ENCODE measurements at places on chromosomes 12 and 14.
A peak's percentile ranks its signal among the peaks of the same experiment; 100 is the strongest.

- DNase-seq = peak; percentile 71
These were observed 70.1 kb downstream of the PHETA1 start for GRCh38 chr12:111298582-111299436.

- DNase-seq = no peak
These were observed 465.9 kb upstream of the TBX3 start for GRCh38 chr12:115149685-115150378.

- DNase-seq = no peak
These were observed 102.1 kb upstream of the DAAM1 start for GRCh38 chr14:59086241-59086882.

- no peak for DNase-seq
These were observed 17.4 kb downstream of the GNG2 start for GRCh38 chr14:51877810-51878209.

DNA sequence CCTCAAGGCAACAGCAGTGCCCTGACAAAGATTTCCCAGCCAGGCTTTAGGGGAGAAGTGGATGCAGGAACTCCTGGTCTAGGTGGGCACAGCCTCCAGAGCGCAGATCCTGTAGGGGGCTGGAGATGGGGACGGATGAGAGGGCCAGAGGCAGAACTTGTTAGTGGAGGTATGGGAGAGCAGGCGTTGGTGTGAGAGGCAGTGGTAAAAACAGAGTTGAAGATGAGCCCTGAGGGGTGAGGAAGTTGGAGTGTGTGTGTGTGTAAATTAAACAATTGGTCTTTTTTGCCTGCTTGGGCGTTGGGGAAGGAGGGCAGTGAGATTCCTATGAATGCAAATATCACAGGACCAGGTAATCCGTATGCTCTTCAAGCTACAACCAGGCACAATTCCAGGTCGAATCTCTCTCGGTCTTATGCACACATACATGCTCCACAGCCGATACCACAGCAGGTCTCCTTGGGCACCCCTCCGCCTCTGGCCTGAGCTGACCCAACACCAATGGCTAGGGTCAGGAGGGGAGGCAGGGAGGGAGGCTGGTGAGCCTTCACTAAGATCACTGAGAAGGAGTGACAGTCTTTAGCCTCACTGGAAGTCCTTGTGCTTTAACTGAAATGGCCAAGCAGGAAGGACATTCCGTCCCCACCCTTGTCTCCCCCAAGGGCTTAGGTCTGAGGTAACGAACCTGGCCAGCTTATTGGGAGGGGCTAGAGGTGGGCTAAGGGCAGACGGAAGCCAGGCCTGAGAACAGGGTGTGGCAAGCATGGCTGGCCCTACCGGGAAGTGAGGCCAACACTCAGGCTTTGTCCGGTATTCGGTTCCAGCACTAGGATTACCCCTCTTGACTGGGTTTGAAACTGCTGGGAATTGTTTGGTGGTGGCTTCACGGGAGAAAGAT is 1.5 kb upstream of the KRT7 start:
- no peak for DNase-seq

- DNase-seq = no peak
These were observed 13.2 kb downstream of the NOPCHAP1 start for GRCh38 chr12:104999347-104999685.

DNA sequence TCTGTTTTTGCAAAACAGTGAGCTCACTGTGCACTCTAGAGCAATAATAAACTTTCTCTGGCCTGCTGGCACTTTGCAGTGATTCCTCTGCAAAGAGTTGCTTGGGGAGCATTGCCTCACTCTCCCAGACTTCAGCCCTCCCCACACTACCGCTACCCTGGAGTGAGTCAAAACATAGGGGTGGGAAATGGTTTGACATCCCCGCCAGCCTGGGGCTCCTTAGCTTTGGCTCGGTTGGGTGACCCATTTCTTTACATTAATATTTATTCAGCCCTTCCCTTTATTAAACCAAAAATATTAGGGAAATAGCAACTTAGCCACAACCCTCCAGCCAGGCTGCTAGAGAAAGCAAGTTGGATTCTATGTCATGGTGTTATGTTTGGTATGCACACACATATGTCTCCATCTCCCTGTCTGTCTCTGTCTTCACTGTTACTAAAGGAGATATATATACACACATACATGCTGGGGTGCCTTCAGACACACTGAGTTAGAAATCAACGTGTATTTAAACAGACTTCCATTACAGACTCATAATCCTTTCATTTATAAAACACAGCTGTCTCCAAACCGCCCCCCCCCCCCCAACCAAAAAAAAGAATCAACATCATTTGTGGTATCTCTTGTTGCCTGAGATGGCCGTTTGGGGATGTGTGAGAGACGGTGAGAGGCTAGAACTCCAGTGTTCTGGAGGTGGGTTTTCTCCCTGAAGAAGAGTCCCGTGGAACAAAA is 3.4 kb upstream of the IRF2BPL start:
- no peak for DNase-seq

GRCh38 chr12:113683574-113683973 is 211.9 kb upstream of the LHX5 start:
- DNase-seq = no peak

GRCh38 chr14:92597906-92598905 is 84.6 kb downstream of the RIN3 start:
- DNase-seq = no peak

GRCh38 chr12:39011166-39011565 is 105.8 kb upstream of the CPNE8 start:
- DNase-seq = no peak

- DNase-seq = no peak
These were observed 483.4 kb downstream of the LRFN5 start for GRCh38 chr14:42090122-42090521.

DNA sequence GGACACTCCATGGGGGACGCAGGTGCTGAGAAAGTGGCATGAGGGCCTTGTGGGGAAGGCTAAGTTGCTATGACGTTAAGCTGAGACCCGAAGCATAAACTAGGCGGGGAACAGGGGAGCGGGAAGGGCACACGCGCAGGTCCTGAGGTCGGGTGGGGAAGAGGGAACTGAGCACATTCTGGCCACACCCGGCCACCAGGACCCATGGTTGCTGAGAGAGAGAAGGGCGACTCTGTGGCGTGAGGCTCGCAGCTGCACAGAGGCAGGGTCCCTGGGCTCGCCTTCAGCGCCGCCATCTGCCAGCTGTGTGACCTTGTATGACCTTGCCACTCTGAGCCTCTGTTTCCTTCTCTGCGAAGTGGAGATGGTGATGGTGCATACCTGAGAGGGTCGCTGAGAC is 182.5 kb downstream of the PHETA1 start:
- no peak for DNase-seq

DNA sequence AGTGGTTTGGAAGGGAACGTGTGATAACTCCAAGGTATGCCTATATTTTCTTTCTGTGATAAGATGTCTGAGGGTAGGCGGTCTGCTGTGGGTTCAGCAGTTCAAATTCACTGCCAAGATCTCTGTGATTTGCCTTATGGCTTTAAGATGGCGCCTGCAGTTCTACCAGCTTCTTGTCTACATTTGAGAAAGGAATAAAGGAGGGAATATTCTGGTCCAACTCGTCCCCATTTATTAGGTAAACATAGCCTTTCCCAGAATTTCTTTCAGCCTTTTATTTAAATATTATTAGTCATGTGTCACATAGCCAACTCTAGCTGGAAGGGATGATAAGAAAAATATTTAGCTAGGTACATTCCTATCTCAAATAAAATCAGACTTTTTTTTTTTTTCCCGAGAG is 48.8 kb downstream of the KCNJ8 start:
- DNase-seq = no peak

GRCh38 chr14:35534873-35535482 is 1.0 kb downstream of the INSM2 start:
- DNase-seq = peak; percentile 46

DNA sequence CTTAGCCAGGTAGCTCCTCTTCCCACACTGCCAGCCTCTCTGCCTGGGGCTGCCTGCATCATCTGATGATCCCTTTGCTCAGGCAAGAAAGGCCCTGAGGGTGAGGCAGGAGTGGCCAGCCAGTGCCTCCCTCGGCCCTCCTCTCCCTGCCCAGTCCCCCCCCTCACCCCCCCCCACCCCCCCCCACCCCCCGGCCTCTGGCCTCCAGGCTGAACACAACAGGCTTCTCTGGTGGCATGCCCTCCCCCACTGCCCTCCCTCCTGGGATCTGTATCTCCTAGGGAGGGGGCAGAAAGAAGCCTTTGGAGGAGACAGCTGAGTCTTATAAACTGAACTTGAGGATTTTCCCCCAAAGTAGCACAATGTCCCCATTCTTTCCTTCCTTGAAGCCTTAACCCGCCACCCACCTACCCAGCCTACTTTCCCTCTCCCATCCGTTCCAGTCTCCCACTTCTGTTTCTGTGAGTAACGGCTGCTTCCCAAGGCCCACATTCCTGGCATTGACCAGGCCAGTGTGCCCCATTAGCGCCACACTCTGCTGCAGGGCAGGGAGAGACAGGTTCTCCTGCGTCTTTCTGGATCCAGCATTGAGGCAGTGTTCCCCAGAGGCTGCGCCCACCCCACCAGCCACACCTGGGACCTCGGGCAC is 82.1 kb downstream of the B4GALNT3 start:
- peak; percentile 33 for DNase-seq

DNA sequence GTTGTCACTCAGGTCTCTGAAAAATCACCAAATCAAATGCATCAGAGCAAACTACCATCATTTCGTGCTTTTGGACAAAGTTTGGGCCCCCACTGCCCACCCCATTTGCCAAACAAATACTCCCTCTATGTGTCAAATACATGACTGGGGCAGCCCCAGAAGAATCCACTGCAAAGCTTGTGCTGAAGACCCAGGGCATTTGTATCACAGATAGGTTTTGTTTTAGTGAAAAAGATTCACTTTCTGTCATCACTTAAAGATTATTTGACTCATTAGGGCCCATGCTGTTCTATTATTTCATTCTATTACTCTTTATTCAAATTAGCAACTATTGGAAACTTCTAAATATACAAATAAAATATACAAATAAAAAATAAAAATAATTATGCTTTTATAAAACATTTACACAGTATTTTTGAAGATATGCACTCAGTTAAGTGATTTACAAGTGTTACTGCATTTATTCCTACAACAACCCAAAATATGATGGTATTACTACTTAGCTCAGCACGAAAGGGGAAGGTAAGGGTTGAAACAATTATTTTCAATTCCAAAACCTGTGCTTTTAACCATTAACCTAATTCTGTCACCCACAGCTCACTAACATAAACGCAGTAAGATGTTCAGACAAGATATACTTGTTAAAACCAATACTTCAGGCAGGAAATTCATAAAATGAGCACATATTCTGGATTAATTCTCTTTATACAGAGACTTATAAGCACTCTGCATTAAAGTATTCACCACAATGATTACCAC is 36.5 kb downstream of the LRIG3 start:
- no peak for DNase-seq

GRCh38 chr12:39003541-39004155 is 98.3 kb upstream of the CPNE8 start:
- DNase-seq = no peak

DNA sequence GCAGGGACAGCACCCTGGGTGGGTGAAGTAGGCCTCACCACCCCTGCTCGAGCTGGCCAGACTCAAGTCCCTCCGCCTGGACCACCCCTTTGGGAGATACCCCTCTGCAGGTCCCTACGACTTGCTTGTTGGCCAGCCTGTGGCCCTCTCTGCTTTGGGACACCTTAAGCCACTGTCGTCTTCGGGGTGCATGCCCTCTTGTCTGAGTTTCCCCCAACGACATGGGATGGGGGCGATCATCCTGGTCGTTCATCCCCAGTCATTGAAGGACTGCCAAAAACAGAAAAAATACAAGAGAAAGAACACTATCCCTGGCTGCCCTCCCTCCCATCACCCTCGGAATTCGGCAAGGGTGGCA is 151.1 kb downstream of the DPF3 start:
- no peak for DNase-seq

GRCh38 chr14:70664698-70665447 is 23.2 kb downstream of the TTC9 start:
- no peak for DNase-seq

GRCh38 chr14:37869633-37870032 is 274.2 kb downstream of the TTC6 start:
- DNase-seq = no peak

GRCh38 chr12:66676241-66676640 is 2.6 kb downstream of the GRIP1 start:
- no peak for DNase-seq

GRCh38 chr12:109488051-109488665 is 10.7 kb downstream of the UBE3B start:
- DNase-seq = no peak

- DNase-seq = no peak
These were observed 32.1 kb downstream of the PRMT8 start for GRCh38 chr12:3523058-3523457.

DNA sequence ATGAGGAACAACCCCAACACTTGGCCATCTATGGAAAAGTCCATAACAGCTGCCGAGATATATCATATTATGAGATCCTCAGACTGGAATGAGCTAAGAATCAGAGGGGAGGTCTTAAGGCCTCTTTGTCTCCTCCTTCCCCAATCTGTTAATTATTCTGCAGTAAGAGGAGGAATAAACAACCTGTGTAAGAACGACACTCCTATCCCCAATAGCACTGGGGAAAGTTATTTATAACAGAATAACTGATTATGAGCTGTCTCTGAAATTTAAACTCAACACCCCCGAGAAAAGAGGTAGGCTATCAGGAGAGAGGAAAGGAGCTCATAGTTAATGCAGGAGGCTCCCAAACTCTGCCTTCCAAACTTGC is 68.0 kb downstream of the NIN start:
- no peak for DNase-seq

GRCh38 chr14:74733221-74733620 is 20.3 kb downstream of the FCF1 start:
- DNase-seq = no peak

GRCh38 chr12:291153-291723 is 28.6 kb upstream of the SLC6A13 start:
- no peak for DNase-seq

All from NT2/D1 (cell line).